ENCODE measurements at places on chromosomes 12 and 14.

DNA sequence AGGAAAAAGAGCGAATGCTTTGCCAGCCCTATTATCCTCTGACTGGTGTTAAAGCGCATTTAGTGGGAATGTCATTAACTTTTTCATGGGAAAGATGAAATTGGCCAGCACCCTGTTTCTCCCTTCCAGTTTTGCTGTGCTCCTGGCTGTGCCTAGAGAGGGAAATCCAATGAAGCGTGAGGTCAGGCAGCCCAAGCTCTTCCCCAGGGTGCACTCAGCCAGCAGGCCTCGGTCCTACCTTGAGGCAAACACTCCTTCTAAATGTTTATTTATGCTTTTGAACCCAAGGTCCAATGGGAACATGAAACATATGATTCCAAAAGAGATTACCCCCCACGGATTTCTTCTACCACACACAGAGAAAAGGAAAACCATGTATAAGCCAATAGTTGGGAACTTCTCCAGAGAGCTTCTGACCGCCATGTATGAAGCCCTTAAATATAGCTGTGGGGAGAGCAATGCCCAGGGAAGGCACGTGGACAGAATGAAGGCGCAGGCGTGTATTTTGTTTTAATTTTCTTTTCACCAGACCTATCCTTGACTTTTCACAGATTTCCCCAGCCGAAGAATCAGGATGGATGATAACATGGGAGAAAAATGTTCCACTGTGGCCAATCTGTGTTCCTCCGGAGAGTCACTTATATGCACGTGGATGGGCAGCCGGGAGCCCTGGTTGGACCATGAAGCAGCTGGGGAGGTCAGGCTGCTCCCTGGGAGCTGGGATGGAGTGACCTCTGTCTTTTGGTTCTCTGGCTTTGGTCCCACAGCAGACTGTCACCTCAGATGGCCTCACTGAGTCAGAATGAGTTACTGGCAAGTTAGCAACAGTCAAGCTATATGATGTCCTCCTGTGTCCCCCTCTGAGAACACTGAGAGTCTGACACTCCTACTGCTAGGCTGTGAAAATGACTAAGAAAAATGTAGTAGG is 37.3 kb downstream of the GPR135 start:
- peak; percentile 21 for DNase-seq

DNA sequence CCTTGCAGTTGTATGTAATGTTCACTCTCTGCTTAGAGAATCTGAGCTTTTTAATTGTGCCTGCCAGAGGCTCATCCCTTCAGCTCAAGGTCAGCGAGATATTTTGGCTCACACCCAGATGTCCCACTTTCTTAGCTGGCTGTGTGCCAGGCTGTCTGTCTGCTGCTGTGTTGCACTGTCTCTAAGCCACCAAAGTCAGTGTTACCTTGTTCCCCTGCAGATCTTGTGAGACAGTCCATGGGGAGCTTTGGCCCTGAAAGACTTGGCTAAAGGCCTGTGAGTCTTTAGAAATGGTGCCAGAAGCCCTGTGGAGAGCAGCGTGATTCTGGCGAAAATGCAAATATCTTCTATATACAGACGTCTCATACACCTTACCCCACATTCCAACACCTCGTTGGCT is 293.7 kb downstream of the TTC6 start:
- peak; percentile 53 for DNase-seq

GRCh38 chr12:52005903-52006703 is 643 bp upstream of the TAMALIN start:
- no peak for DNase-seq

DNA sequence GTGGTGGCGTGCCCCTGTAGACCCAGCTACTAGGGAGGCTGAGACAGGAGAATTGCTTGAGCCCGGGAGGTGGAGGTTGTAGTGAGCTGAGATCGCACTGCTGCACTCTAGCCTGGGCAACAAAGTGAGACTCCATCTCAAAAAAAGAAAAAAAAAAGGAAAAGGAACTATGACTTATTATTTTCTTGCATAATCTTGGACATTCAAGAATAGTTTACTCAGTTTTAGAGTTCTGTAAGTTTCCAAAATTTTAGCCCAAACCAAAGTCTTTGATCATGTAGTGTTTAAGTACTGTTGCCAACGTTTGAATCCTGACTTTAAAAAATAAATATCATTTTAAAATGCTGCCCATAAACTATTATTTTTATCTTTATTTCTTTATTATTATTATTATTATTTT is 6.2 kb downstream of the PSMA6 start:
- DNase-seq: no peak

- no peak for DNase-seq
These were observed 32.0 kb upstream of the SPPL3 start for GRCh38 chr12:120936197-120936596.

DNA sequence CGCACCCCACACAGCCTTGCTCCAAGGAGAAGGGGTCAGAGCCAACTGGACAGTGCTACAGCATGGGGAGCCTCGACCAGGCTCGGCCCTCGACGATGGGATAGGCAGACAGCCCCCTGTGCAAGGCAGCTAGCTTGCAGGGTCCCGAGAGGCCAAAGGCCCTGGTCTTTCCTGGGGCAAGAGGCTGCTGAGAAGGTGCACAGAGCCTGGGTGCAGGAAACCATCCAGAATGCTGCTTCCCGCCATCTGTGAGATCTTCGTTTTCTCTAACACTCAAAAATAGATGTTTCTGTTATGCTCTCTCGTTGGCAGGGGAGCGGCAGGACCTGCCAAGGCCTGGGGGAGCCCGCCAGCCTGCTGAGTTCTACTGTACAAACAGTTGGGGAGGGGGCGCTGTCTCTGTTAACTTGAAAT is 168.0 kb upstream of the RTL1 start:
- no peak for DNase-seq

- DNase-seq: no peak
These were observed 3.6 kb downstream of the AMN start for GRCh38 chr14:102926104-102926503.

DNA sequence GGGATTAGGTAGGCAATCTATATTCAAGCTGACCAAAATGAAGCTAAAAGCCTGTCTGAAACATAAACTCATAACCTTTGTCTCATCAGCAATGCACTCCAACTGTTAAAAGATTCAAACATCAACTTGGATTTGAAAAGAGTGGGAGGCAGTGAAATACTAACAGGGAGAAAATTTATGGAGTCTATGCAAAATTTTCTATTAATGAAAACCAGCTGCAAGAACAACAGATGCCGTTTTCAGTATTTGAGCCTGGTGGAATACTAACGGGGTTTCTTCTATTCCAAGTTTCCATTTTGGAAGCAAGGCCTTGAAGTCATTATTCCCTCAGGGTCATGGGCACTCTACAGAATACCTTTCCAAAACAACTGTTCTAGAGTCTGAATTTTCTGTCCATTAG is 88.3 kb downstream of the LRP6 start:
- no peak for DNase-seq

DNA sequence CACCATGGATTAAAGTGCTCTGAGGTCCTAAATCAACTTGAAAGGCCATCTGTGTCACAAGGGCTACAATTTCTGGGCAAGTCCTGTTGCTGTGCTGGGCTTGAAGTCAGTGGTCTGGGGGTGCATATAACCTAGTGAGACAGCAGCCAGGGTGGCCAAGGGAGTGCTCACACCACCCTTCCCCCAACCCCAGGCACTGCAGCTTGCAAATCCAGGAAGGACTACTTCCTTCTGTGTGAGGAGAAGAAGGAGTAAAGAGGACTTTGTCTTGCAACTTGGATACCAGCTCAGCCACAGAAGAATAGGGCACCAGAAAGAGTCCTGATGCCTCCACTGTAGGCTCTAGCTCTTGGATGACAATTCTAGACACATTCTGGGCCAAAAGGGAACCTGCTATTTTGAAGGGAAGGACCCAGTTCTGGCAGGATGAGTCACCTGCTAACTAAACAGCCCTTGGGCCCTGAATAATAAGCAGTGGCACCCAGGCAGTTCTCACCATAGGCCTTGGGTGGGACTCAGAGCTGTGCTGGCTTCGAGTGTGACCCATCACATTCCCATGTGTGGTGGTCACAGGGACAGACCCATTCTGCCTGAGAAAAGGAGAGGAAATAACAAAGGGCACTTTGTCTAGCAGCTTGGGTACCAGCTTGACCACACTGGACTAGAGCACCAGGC is 32.6 kb upstream of the DHRS7 start:
- no peak for DNase-seq

DNA sequence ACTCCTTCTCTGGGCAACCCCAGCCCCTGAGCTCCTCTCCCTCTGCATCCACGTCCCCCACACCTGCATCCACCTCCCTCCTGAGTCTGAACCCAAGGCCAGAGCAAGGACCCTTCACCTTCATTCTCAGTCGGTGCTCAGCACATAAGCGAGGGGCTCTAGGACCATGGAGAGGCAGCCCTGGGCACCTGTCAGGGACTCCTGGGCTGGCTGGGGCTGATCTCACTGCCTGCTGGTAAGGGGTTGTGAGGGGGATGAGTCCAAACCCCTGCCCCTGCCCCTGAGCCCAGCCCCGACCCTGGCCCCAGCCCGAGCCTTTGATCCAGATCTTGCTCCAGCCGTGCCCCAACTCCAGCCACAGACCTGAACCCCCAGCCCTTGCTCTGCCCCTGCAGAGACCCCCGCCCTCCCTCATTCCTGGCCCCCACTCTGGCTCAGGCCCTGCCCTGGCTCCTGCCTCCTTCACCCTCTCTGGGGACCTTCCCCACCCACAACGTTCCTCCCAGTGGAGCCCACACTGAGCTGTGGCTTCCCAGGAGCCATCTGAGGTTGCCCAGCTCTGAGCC is 888 bp upstream of the CCDC197 start:
- no peak for DNase-seq

GRCh38 chr14:64614166-64614565 is 64.4 kb downstream of the PPP1R36 start:
- DNase-seq: no peak

DNA sequence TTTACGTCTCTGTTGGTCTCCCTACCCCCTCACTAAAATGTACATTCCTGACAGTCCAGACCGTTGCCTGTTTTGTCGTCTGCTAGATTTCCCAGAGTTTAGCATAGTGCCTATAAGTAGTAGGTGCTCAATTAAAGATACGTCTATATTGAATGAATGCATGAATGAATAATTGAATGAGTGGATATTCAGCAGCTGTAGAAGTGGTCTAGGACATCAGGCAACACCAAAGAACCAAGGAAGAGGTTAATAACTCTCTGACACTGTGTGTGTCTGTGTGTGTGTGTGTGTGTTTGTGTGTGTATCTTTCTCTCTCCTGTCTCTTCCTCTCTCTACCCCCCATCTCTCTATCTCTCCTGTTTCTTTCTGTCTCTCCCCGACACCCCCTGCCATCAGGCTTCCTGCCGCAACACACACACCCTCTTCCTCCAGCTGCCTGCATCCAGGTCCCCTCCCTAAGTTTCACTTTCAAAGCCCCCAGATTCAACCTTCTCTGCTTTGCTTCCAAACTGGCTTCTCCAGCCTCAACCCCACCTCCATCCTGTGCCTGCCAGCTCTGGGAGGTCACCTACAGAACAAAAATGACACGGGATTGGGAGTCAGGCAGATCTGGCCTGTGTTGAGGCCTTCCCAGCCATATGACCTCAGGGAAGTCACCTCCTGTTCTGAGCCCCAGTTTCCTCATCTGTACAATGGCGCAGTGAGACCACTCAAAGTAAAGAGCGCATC is 119.9 kb upstream of the NCOR2 start:
- no peak for DNase-seq

DNA sequence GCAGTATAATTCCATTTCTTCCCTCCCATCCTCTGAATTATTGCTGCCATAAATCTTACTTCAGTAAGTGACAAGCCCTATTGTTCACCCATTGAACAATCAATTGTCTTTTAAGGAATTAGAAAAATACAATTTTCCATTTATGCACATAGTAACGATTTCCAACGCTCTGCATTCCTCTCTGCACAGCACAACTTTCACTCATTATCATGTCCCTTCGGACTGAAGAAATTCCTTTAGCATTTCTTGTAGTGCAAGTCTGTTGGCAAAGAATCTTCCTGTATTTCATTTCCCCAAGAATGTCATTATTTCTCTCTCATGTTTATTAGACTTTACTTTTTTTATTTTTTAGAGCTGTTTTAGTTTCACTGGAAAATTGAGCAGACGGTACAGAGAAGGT is 252.1 kb upstream of the RTL1 start:
- no peak for DNase-seq

DNA sequence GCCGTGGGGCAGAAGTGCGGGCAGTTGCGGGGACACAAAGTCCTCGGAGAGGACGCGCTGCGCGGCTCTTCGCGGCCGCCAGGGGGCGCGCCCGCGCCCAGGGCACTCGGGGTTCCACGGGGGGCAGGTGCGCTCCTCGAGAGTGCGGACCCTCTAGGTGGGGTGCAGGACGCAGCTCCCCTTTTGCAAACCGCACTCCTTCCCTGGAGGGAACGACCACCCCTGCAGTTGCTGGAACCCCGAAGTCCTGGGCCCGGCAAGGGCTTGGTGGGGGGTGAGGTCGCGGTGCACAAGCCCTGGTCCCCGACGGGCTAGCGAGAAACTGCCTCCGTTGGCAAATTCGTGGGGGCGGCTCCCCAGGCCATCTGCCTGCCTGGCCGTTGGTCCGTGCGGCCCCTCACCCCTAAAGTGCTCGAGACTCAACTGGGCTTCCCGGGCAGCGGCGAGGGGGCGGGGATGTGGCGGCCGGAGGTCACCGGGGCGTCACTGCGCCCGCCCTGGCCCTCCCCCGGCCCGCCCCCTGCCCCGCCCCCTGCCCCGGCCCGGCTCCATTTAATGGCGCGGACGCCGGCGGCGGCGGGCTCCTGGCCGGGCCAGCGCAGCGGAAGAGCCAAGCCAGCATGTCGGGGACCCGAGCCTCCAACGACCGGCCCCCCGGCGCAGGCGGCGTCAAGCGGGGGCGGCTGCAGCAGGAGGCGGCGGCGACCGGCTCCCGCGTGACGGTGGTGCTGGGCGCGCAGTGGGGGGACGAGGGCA is at the start of gene ADSS1:
Gene ADSS1, plus strand, starts transcription at position 579 of the 756 bp plus-strand sequence. Its CDS starts 42 bp downstream, at position 621.
- peak; percentile 58 for DNase-seq

DNA sequence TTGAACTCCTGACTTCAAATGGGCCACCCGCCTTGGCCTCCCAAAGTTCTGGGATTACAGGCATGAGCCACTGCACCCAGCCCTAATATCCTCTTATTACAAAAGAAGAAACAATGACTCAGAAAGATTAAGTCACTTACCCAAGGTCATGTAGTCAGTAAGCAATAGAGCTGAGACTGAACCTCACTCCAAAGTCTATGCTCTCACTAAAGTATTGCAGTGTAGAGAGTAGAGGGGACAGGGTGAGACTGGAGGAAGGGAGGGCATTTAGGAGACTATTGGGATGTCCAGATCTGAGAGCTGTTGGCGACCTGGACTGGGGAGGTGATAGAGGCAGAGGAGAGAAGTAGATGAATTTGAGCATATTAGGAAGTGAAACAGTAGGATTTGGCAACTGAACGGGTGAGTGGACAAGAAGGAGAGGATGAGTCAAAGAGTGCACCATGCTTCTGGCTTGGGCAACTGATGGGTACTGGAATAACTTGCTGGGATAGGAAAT is 11.8 kb downstream of the P2RX7 start:
- no peak for DNase-seq

GRCh38 chr12:83573671-83574070 is 887.0 kb downstream of the TMTC2 start:
- DNase-seq: no peak

GRCh38 chr14:68471029-68471963 is 321.6 kb downstream of the ZFP36L1 start:
- no peak for DNase-seq

GRCh38 chr14:30569216-30569902 is 10.4 kb downstream of the G2E3 start:
- DNase-seq: no peak

Data from DMS79 treated with DMSO at 0.1 percent for 48 hours (cell line).